ENCODE measurements at places on chromosomes 16 and 17.

- peak; percentile 47 for DNase-seq
These were observed 40.7 kb downstream of the ACTG1 start for GRCh38 chr17:81471818-81472456.

GRCh38 chr16:27514806-27515205, 34.9 kb downstream of the GTF3C1 start:
- DNase-seq: no peak

DNA sequence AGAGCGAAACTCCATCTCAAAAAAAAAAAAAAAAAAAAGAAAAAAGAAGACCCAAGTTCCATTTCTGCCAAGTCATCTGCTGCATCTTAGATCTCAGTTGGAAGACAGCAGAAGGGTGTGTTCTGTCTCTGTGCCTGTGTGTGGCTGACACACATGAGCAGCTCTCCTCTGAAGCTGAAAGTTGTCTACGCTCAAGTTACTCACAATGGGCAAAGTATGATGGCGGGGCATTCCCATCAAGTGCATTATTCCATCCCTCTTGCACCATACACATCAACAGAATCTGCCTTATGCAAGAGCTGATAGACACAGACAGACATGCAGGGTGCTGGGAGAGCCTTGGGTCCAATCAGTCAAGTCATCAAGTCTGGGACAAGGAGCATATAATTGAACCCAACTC, 402.2 kb downstream of the XYLT1 start:
- no peak for DNase-seq

DNA sequence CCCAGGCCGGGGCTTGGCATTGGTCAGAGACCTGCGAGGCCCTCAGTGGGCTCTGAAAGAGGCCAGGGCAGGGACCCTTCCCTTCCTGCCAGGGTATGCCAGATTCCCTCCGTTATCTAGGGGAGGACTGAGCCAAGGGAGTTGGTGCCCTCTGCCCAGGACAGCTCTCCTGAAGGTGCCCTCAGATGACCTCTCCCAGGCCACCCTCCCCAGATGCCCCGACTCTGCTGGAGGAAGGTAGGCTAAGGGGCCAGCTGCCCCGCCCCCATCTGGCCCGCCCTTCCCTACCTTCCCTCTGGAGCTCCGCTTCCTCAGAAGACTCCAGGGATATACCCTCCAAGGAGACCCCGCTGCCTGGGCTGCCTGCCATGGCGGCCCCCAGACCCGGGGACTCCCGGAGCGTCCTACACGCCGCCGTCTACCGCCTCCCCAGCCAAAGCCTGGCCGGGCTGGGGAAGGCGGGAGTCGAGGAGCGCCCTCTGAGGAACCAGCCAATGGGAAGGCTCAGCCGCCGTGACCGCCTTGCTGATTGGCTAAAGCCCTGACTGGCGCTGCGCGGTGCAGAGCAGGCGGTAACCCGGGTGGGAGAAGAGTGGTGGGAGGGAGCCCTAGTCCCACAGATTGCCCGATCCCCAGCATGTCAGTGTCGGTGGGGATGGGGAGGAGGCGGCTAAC, 7.0 kb downstream of the MPP2 start:
- DNase-seq: peak; percentile 96

DNA sequence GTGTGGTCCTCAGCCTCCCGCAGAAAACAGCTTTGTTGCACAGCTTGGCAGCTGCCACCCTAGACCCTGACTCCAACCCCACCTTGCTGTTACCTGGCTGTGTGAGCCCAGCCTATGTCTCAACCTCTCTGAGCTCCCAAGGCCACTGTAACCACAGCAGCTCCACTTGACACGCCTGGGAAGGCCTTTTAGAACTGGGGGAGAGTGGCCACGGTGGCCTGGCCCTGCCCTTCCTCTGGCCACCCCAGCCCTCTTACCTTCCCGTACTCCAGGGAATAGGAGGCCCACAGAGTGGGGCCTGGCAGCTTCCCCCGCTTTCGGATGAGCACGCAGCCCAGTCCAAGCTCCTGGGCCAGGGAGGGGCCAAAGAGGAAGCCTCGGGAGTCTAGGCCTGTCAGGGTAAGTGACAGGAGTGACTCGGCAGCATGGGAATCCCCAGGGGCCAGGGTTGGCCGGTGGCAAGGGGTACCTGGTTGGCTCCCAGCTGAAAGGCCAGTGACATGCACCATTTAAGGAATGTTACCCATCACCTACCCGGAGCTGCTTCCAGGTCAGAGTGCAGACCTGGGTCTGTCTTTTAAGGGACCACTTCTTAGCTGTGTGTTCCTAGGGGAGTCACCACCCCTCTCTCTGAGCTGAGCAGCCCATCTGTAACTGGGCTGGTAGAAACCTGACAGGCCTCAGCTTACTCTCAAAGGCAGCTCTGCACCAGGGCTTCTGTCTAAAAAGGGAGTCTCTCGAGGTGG, 1.4 kb downstream of the APRT start:
- DNase-seq: no peak

DNA sequence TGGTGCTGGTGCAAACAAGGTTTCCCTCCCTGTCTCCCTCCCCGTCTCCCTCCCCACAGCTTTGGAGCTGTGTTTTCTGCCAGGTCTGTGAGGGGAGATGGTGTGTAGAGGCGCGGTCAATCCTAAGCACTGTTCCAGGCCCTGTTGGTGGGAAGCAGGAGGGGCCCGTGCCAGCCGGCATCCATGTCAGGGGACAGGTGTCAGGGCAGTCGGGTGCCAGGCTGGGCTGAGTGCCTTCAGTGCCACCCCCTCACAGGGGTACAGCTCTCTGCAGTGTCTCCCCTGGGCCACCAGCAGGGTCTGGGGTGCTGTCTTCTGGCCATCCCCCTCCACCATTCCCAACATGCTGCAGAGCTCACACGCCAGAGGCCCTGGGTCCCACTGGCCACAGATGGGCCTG, 73.6 kb downstream of the KLHDC4 start:
- no peak for DNase-seq

DNA sequence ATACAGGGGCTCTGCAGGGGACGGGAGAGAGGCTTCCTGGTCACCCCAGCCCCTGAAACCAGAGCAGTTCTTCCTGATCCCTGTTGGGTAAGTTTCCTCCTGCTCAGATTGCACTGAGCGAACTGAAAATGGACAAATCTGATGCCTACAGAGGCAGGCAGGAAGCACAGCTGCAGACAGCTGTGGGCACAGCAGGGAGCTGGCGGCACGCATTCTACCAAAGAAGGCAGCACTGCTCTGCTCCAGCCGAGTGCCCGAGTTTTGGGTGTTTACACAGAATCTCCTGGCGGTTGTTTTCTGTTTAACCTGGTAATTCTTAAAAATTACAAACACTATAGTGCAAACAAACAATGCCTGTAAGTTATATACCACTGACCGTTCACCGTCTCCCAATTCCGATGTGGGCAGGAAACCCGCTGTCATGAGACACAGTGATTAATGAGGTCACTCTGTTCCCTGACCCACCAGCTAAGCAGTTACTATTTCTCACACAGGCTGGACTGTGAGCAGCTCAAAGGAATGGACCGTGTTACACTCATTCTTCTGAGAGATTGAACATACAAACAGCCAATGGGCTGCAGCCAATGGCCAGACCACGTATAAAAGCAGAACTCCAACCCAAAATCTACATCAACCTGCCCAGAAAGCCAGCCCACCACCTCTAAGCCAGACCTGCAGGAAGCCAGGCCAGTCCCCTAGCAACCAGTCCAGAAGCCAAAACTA, 25.5 kb downstream of the NSMCE1 start:
- peak; percentile 62 for DNase-seq

GRCh38 chr16:89561142-89561883, 831 bp downstream of the RPL13 start:
- DNase-seq: peak; percentile 67

- no peak for DNase-seq
These were observed 1.1 kb upstream of the WBP2 start for GRCh38 chr17:75856062-75856756.

GRCh38 chr17:46191322-46192188, 1.7 kb downstream of the KANSL1 start:
- DNase-seq: peak; percentile 74

DNA sequence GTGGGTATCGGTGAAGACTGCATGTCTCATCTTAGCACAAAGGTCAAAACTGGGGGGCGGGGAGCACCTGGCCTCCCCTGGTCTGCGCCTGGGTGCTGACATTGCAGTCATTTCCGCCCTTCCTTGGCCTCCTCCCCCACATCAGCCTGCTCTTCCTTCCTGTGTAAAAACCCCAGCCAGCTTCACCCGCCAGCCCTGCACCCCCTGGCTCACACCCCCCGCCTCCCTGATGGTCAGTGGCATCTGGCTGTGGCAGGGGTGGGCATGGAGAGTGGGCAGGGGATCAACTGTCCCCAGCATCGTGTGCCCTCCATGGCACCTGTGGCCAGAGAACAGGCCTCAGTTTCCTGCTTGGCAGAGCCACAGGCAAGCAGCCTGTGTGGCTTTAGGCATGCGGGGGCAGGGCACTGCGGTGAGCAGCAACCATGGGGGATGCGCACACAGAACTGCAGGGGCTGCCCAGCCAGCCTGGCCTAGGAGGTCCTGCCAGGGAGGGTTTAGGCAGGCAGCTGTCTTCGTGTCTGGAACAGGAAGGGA, 26.5 kb upstream of the LASP1NB start:
- no peak for DNase-seq

DNA sequence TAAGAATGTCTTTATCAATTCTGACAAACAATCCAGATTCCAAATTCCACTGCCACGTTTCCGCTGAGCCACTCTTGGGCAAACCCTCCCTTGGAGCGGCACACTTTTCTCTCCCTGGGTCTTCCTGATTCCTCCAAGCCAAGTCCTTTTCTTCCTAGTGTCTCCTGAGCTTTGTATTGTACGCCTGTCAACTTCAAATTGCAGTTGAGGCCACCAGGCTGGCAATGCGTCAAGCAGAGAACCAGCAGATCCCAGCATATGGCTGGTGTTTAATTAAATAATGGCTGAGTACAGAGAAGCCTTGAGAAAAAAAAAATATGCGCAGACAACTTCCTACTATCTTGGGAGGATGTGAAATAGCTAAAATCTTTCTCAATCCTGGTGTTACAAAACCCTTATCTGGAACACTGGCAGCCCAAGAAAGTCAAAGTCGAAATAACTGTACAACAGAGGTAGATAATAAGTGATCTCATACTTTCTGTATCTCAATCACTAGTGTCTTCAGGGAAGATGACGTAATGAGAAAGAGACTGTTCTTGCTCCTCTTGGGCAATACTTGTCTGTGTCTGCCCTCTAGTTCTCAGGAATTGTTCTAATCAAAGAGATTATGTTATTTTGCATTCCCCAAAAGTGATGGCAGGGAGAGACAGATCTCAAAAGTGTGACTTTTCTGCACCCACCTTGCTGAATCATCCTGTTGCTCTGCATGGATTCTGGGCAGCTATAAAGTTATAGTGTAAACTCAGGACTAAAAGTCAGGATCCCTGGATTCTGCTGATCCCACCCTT, 15.0 kb downstream of the SMIM36 start:
- no peak for DNase-seq

DNA sequence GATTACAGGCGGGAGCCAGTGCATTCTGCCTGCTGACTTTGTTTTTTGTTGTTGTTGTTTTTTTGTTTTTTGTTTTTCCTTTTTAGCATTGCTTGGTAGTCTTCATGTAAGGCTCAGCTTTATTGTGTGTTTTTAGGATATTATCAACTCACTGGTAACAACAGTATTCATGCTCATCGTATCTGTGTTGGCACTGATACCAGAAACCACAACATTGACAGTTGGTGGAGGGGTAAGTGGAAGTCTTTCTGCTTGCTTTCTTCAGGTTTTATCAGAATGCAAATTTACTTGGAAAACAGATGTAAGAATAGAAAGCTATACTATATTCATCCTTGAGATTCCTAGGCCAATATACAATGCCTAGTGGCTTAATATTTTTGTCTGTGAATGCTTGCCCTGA, 3.3 kb upstream of the CMTM1 start:
- DNase-seq: no peak

GRCh38 chr16:50765260-50765659, 23.4 kb downstream of the CYLD start:
- DNase-seq: no peak

- peak; percentile 49 for DNase-seq
These were observed 20.8 kb downstream of the GOSR2 start for GRCh38 chr17:46943501-46944393.

- DNase-seq: no peak
These were observed 16.3 kb upstream of the CDH15 start for GRCh38 chr16:89155184-89155679.

GRCh38 chr16:23420011-23420410, 33.0 kb downstream of the COG7 start:
- no peak for DNase-seq

DNA sequence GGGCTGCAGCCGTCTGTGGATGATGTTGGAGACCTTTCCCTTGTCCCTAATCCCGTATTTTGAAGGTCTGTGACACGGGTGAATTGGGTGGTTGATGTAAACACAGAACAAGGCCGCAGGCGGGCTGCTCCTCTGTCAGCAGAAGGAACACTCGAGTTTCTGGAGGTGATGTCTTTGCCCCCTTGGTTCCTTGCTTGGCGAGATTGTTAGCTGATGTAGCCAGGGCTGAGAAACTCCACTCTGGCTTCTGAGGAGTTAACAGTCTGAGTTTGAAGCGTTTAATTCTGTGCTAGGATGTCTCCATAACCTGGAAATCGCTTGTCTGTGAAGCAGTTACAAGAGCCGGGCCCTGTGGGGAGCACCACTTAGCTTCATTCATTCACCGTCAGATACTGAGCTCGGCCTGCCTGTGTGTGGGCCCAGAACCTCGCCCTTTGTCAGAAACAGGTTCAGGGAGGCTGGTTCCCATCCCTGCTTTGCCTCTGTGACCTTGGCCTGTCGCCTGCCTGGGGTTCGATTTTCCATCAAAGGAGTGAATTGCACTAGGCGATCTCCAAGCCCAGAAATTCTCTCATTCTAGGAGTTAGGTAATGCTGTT, 1.3 kb downstream of the MAPK8IP3 start:
- DNase-seq: peak; percentile 48

- DNase-seq: no peak
These were observed 184.8 kb downstream of the C16orf78 start for GRCh38 chr16:49558451-49558850.

DNA sequence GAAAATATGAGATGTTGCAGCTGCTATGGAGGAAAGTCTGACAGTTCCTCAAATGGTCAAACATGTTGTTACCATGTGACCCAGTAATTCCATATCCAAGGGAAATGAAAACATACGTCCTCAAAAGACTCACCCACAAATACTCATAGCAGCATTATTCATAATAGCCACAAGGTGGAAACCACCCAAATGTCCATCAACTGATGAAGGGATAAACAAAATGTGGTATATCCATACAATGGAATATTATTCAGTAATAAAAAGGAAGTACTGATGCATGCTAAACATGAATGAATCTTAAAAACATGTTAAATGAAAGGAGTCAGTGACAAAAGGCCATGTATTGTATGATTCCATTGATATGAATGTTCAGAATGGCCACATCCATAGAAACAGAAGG, 140.2 kb downstream of the PITPNC1 start:
- DNase-seq: no peak

DNA sequence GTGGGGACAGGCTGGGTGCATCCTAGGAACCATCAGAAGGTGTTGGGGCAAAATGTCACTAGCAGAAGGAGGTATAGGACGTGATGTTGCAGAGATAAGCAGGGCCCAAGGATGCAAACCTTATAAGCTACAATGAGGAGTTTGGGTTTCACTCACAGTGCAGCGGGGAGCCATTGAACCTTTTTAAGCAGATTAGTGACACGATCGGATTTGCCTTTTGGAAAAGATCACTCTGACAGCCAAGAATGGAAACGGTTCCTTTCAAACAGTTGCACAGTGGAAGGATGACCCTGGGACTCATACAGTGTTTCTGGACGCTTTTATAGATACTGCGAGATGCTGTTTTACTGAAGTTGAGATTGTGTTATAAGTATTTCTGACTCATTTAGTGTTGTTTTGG, 131.8 kb upstream of the CACNG3 start:
- DNase-seq: peak; percentile 78

GRCh38 chr17:75342996-75343395, 53.8 kb upstream of the SLC25A19 start:
- no peak for DNase-seq
